ENCODE measurements at places on chromosomes 5 and 9.

GRCh38 chr9:114960276-114960675 lies 29.9 kb upstream of the TNFSF8 start:
- DNase-seq: no peak

DNA sequence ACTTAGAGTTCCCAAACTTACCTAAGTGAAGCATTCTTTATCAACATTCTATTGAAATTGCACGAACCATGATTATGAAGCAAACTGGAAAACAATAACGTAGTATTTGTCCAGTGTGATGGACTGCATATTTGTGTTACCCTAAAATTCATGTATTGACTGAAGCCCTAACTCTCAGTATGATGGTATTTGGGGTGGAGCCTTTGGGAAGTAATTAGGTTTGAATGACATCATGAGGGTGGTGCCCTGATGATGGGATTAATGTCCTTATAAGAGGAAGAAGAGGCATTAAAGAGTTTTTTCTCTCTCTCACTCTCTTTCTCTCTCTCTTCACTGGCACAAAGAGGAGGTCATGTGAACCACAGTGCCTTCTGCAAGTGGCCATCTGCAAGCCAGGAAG lies 365.4 kb upstream of the PTGER4 start:
- no peak for DNase-seq

DNA sequence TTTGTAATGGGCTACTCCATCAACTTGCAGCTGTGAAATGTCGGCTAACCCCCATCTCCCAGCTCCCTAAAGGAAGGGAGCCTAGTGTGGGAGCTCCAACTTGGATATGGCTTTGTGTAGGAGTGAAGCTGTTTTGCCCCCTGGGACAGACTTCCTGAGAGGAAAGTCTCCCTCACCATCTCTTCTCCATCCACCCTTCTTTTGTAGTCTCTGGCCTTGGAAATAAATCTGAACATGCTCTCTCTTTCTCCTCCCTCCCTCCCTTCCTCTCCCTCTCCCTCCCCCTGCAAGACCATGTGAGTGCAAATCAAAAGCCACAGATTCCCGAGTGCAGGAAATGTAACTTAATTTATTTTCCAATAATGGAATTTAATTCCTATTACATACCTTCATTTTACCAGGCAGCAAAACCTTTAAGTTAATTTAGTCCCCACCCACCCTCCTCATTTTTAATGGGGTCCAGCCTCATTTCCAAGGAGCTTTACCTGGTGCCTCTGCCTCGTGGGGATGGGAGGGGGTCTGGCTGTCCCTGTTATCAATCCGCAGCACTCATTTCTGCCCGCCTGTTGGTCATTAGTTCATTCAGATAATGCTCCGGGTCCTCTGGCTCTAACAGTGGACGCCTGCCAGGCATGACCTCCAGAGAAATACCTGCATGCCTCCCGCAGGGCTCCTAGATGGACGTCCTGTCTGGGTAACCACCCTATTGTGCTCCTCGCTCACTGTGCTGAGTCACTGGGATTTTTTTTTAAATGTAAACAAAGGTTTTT lies 122.9 kb upstream of the TAF11L2 start:
- DNase-seq: no peak

DNA sequence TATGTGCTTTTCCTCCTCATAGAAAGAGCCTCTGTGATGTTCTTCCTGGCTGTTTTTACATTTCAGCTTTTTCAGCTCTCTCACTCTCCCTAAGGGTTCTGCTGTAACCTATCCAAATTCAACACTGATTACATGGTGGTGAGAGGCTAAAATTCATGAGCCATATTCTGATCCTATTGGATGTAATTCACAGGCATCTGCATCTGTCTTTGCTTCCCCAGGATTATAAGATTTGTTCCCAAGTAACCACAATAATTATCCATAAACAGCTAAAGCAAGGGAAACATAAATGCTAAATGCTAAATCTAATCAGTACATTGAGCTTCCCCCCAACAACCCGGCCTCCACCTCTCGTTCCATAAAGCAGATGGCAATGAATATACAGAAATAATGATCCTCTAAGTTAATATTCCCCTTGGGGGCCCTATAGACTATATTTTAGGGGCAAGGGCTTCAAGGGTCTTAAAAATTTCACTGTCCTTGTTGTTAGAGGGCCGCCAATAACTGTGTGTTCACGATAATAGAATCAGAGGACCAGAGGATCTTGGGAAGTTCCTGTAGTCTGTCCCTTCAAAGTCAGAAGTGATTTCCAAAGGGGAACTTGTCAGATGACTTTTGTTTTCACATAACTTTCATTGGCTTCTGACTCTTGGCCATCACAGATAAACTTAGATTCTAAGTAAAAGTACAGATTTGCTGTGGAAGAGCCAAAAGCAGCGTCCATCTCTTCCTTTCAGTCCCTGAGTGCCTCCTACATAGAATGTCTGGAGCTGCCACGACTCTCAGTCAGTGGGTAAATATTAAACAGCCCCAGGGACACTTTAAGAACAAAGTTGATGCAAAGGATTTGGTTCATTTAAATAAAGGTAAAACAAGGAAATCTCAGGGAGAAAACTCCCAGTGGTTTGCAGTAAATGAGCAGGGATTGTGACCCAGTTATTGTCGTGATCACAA lies 125.6 kb downstream of the ALDH1A1 start:
- DNase-seq: no peak

- no peak for DNase-seq
Observed at GRCh38 chr9:128142596-128142995, 6.7 kb upstream of the LCN2 start.

- DNase-seq: no peak
Observed at GRCh38 chr5:177528631-177529030, 11.9 kb upstream of the DDX41 start.

DNA sequence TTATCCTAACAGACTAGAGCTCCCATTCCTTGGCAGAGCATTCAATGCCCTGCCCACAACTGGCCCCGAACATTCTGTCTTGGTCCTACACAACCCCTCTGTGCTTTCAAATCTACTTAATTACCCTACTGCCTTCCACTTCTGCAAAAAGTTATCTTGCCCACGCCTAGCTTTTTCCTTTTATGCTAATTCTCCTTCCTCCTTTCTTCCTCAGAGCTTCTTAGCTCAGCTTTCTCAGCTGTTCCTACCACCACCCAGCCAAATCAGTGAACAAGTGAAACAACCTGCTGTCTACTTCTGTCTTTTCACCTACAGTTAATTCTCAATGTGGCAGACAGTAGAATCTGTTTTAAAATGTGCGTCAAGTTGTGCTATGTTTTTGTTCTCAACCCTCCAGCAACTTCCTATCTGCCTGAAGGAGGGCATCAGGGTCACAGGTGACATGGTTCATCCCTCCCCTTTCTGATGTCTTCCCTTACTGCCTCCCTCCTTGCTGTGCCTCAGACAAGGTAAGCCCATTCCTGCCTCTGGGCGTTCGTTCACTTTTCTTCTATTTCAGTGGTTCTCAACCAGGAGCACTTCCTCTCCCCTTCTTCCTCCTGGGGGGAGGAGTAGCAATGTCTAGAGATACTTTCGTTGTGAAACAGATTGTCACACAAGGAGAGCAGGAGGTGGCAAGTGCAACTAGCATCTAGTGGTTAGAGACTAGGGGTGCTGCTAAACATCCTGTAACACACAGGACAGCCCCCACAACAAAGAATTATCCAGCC lies 1.3 kb upstream of the REEP5 start:
- DNase-seq: no peak

GRCh38 chr5:150486402-150487198 lies 21.3 kb upstream of the NDST1 start:
- peak; percentile 74 for DNase-seq

GRCh38 chr5:105146867-105147266 lies 1584.3 kb upstream of the NUDT12 start:
- no peak for DNase-seq

DNA sequence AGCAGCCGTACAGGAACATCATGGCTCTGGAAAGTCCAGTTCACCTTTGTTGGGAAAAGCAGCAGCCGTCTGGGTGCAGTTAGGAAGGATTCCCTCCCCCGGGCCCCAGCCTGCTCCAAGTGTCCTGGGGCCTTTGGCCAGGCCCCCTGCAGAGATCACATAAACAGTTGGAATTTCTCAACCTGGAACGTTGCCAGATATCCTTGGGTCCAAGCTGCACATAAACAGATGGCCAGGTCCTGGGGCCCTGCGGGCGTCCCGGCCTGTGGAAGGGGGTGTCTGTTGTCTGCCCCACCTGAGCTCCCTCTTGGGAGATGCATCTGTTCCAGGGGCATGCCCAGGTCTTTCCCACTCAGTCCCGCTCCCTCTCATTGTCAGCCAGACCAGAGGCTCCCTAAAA lies 92.7 kb downstream of the COL5A1 start:
- DNase-seq: no peak

- no peak for DNase-seq
Observed at GRCh38 chr5:52786949-52787599, 642 bp upstream of the ITGA1 start.

DNA sequence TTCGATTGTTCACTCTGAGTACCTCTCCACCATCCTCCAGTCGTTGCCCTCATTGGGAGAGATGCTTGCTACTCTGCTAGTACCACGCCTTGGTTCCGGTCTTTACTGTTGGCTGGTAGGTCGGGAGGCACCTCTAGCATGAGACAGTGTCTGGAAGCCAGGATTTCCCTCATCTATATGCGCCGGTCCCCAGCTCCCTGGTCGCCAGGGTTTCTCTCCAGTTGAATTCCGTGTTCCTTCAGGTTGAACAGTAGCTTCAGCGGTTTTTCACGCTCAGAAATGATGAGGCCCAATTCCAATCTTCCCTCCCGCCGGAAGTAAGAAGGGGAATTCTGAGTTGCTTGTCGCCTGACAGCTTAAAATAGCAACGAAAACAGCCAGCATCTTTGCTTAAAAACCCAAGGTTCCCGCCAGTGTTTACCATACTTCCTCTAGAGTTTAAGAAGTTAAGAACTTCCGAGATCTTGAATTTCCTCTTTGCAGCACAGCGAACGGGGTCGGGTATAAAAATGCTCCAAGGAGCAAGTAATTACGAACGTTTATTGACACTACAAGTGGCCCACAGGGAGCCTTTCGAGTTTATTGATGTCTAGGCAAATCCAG lies 1.3 kb upstream of the ST8SIA4 start:
- peak; percentile 39 for DNase-seq

DNA sequence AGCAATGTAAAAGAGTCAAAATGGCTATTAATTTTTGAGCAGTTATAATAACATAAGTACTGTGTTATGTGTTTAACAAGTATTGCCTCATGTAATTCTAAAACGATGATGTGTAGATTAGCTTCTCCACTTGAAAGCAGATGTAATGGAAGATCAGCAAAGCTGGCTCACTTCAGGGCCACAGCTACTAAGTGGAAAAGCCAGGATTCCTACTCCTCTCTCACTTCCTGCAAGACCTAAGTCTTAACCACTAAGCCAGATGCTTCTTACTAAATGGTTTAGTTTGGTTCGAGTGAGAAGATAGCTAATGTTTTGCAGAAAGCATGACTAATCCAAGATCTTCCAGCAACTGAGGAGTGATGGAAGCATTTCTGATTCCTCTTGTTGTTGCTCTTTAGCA lies 15.7 kb upstream of the TNC start:
- DNase-seq: no peak

DNA sequence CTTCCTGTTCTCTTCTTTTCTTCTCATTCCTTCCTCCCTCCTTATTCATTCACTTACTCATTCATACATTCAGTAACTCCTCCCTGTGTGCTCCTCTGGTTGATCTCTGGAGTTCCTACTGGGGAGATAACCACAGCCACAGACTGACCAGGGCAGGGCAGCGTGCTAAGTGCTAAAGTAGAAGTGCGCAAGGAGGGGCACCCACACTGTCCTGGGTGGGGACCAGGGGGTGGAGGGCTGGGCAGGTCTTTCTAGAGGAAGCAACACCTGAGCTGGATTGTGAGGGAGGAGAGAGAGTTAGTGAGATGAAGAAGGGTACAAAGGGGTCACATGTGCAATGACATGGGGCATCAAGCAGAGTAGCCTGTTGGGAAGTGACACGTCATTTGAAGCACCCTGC lies 13.8 kb downstream of the ENHO start:
- no peak for DNase-seq
